ENCODE measurements at places on chromosomes 7 and 10.

GRCh38 chr10:51981731-51982130, 282.3 kb upstream of the CSTF2T start:
- DNase-seq, result no peak

GRCh38 chr10:118076705-118077104, 30.0 kb upstream of the RAB11FIP2 start:
- no peak for DNase-seq

GRCh38 chr10:6204063-6204340, 1.3 kb downstream of the PFKFB3 start:
- DNase-seq, result peak; percentile 46

DNA sequence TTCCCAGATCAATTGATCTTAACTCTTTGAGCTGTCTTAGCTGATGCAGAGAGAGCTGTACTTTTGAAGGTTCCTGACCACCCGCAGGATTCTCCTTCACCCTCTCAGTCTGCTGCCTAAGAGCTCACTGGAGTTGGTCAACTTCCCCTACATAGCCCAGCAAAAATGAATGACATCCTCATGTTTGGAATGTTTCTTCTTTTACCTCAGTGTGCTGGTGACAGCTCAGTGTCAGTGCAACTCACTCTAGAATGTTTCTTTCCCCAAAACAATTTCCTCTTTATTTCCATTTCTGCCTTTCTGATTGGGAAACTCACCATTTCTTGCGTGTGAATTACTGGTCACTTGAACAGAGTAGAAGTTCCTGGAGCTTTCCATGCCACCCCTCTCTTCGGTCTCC, 48.7 kb downstream of the LSMEM1 start:
- DNase-seq, result no peak

GRCh38 chr10:77789016-77789415, 137.5 kb downstream of the DLG5 start:
- no peak for DNase-seq

GRCh38 chr10:102083541-102083940, 18.4 kb downstream of the HPS6 start:
- no peak for DNase-seq

- DNase-seq, result peak; percentile 13
Measured at GRCh38 chr10:80356563-80356988, at the start of the genes DYDC1 and DYDC2. Gene DYDC1 (minus strand): TSS chr10:80356755. CDS start chr10:80352601, 4,154 bp downstream. Gene DYDC2 (plus strand): TSS chr10:80356781. CDS start chr10:80362444, 5,663 bp downstream.

- DNase-seq, result no peak
Measured at GRCh38 chr7:94145602-94146001, 141.4 kb upstream of the BET1 start.

DNA sequence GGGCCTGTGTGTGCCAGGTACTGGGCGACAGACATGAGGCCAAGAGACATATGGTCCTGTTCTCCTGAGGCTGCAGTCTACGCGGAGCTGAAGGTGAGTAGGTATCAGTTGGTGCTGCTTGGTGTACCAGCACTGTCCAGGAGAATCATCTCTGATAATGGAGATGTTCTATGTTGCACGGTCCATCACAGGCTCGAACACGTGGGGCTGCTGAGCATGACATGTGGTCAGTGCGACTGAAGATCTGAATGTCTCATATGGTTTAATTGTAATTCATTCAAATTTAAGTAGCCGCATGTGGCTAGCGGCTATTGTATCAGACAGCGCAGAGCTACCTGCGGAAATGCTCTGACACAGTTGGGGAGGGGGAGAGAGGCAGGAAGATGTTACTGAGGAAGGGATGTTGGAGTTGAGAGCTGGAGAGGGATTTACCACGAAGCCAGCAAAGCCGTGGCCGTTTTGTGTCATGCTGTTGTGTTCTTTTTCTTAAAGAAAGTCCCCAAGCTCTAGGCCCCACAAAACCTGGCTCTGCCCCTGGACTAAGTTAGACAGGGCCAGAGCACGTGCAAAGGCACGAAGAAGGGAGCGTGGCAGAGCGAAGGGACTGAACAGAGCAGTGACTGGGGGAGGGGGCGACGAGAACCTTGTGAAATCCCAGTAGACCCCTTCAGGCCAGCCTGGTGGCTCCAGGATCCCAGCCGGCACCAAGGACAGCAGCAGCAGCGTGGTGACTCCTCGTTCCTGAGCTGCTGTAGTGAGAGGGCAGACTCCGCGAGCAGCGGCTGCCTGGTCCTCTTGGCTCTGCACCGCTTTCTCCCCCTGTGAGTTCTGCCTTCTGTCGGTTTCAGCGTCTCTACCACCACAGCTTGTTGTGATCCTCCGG, 20.0 kb downstream of the SMKR1 start:
- DNase-seq, result no peak

DNA sequence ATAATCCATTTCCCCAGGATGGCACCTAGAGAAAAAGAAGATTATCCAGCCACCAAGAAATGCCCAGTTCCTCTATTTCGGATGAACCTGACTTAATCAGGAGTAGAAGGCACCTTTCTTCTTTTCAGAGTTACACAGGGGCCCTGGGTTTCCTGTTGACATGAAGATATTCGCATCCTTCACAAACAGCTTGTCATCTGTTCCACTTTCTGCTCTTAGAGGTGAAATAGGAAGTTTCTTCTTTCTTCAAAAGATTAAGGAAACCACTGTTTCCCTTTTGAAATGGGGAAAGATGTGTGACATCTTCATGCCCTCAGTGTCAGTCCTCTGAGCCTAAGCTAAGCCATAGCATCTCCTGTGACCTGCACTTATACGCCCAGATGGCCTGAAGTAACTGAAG, 39.1 kb upstream of the RAB18 start:
- no peak for DNase-seq

GRCh38 chr7:5634107-5634950, 147.1 kb downstream of the RNF216 start:
- no peak for DNase-seq
